ENCODE measurements at places on chromosomes 2 and 18.
A peak's percentile ranks its signal among the peaks of the same experiment; 100 is the strongest.

DNA sequence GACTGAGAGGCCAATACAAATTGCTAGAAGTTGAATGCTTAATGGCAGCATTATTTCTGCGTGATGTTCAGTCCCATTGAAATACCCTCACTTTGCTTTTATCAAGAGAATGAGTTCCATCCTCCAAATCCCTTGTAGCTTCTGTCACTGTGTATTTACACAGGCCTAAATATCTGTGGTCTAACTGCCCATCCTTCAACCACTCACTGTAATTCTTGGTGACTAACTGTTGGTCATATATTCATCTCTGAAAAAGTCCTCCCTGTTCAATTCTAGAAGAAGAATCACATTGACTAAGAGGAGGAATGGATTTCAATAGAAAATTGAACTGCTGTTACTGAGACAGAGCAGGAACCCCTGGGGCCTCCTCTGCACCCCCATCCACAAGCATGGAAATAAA lies 74.2 kb upstream of the L3MBTL4 start:
- peak; percentile 32 for DNase-seq

DNA sequence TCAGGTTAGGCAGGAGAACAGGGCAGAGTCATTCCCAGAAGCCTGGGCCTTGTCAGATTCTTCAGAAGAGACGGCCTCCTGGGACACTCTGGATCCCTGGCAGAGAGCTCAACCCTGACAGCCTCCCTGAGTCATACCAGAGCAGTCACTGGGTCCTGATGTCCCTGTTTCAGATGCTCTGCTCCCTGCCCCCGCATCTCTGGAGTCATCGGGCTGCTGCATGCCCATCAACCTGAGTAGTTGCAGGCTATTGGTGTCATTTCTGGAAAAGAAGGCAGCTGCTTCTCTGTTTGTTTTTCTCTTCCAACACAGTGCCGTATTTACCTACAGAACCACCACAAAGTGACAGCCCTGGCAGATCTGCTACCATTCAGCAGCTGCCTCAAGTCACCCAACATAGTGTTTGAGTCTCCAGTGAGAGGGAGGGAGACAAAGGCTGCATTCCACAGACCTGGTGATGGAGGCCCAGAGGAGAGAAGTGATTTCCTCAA lies 145.1 kb downstream of the B3GNT2 start:
- peak; percentile 72 for DNase-seq

DNA sequence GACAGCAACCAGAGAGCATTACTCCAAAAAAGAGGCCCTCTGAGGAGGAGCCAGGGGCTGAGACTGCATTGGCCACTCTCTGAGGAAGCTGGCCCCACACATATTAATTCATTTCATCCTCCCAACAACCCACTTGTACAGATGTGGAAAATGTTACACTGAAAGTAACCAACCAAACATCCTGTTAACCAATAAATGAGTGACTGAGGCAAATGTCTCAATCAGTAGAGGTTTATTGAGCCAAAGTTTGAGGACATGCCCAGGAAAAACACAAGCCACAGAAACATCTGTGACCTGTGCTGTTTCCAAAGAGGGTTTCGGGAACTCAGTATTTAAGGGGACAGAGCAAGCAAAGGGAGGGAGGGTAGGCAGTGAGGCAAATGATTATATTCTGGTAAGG lies 53.0 kb downstream of the SKA1 start:
- no peak for DNase-seq

GRCh38 chr18:13597068-13597467 lies 129.3 kb downstream of the FAM210A start:
- DNase-seq: no peak

DNA sequence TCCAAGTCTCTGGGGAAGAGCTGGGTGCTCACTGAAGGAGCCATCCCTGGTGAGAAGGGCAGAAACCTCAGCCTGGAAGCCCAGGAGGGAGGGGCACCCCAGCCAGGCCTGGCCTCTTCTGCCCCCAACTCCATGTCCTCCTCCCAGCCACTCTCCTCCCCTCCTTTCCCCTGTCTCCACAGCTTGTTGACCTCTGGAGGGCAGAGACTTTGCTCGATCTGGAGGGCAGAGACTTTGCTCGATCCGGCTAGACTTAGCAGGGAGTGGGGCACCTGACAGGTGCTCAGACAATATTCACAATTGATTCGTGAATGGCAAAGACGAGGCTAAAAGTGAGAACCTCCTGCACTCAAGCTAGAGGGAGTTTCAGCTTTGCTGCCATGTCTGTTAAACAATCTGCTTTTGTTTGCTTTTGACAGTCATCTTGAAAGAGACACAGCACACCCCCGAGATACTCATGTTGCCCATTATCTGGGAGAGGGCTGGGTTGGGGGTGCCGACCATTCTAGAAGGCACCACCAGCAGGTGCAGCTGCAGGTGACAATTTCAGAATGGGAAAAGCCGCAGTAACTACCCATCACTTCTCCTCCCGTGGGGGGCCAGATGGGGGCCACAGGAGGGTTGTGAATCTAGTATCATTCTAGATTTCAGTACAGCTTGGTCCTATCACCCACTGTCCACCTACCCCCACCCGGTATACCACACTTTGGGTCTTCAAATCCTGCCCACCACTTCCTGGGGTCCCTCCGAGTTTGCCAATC lies 54.8 kb downstream of the DNMT3A start:
- no peak for DNase-seq

GRCh38 chr2:8517850-8518498 lies 163.9 kb upstream of the ID2 start:
- DNase-seq: no peak

- DNase-seq: peak; percentile 75
Measured at GRCh38 chr2:176285321-176285720, 16.1 kb downstream of the MTX2 start.

DNA sequence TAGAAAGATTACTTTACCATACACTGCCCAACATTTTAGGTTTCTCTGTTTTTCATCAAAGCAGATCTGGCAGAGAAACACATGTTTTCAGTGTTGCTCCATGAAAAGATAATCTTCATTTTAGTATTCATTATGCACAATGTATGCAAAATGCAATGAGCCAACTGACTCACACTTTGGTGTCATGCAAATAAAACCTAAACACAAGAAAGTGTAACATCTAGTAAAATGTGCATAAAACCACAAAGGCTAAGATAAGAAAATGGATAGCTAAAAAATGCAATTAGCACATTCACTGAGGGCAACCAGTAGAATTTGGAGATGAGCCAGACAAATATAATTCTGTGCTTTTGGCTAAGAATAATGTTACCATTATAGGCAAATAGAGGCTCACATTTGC lies 203.5 kb upstream of the UBE2E3 start:
- peak; percentile 27 for DNase-seq

GRCh38 chr2:119433636-119434327 lies 2.1 kb downstream of the TMEM37 start:
- no peak for DNase-seq

DNA sequence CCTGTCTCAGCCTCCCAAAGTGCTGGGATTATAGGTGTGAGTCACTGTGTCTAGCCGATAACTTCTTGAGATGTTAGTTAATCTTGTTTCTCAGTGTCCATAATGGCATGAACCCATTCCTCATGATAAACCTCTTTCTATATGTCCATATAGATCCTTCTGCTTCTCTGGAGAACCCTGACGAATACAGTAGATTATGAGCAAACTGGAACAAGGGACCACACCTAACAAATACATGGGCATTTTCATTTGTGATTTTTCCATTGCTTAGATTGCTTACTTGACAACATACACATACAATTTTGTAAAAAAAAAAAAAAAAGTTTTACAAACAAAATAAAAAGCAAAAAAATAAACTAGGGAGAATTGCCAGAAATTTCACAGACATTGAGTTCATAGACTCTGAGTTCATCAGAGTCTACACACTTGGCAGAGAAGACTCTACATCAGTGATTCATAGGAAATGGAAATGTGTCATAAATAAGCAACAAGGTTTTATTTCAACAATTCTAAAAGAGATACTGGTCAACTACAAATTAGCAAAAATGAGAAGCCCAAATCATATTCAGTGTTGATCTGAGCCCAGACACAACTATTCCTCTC lies 96.7 kb downstream of the GALR1 start:
- DNase-seq: peak; percentile 47

DNA sequence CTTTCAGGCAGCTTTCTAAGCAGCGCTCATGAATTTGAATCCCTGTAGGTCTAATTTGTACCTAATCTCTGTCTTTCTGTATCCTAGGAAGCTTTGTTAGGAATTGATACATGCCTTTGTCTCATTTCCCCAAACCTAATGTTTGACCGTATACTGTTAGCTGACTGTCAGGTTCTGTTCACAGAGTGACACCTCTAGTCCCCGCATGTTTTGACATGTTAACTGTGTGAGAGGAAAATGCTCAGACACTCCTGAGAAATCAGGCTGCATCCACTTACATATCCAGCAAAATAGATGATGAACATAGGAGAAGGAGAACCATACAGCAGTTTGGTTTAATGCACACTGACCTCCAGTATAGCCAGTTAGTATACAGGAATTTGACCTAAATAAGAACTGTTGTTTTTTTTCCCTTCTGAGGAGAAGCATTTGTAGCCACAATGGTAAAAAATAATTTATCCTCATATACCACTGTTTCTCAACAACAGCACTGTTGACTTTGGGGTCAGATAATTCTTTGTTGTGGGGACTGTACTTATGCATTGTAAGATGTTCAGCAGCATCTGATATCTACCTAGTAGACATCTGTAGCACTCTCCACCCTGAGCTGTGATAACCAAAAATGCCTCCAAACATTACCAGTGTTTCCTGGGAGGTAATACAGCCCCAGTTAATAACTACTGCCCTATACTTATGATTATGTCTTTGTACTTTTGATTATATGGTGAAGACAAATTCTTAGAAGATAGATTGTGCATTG lies 130.9 kb downstream of the NCOA1 start:
- no peak for DNase-seq

Measured in fibroblast of skin of back (primary cell).